ENCODE measurements at places on chromosomes 7 and 10.

DNA sequence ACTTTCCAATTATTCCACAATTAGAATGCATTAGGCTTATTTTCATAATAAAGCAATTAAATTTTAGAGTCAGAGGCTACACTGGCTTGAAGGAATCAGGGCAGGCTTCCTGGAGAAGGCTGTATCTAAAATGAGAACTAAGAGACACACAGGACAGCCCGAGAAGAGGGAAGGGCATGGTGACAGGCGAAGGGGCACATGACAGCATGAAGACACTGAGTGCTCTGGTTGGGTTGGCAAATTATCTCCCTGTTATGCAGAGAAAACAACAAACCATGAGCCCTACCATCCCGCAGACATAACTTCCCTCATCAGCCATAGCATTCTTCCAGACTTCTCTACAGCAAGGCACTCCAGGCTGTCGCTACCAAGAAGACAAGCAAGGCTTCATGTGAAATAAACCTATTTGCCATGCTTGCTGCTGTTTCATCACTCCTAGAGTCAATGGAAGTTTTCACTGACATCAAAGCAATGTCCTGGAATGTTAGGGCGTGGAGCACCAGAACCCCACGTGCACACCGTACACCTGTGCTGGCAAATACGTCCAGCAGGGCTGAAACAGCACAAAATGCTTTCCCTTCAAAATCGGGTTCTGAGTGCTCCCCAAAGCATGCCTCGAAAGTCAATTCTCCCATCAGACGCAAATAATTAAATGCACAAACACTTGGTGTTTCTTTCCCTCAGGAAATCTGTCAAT lies 21.3 kb downstream of the VOPP1 start:
- no peak for DNase-seq

DNA sequence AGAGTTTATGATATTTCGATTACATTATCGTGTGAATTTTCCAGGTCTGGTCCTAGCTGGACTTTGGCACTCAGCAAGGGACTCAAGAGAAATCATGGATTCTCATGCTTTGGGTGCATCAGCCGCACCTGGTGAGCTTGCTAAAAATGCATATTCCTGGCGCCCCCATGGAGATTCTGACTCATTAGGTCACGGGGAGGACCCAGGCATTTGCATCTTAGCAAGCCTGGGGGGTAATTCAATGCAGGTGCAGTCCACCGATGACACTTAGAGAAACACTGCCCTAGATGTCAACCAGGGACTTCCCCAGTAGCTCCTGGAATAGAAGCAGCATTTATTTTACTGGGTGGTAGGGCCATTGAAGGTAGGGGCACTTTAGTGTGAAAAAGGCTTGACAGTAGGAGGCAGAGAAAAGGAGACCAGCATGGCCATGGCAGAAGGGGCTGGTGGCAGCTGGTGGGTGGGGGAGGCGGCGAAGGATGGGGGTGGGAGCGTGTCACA lies 29.9 kb upstream of the PDCD4 start:
- no peak for DNase-seq

- no peak for DNase-seq
These were observed 164.9 kb downstream of the DGKI start for GRCh38 chr7:137681657-137682562.

GRCh38 chr10:76675951-76676587 lies 961.5 kb downstream of the KCNMA1 start:
- DNase-seq, result no peak

DNA sequence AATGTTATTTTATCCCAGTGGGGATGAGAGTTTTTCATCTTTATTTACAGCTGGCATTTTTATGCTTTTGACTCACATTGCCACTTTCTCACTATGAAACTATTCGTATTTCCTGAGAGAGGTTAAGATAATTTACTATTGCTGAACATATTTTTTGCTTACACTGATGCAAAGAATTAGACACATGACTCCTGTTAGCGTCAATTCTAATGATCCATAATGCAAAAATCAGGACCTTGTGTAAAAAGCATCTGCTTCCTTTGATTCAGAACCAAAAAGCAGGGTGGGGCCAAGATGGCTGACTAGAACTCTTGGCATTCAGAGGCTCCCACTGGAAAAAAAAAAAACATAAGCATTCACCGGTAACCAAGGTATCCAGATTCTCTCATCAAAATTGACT lies 464.8 kb downstream of the SEMA3D start:
- no peak for DNase-seq

DNA sequence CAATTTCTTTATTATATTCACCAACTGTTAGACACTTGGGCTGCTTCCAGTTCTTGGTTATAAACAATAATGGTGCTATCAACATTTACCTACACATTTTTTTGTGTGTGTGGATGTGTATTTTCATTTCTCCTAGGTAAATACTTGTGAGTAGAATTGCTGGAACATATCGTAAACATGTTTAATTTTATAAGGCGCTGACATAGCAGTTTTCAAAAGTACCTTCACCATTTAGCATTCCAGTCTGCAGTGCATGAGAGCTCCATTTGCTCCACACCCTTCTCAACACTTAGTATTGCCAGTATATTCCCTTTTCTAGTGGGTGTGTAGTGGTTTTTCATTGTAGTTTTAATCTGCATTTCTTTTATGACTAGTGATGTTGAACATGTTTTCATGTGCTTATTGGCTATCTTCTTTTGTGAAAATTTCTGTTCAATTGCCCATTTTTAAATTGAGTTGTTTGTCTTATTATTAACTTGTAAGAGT lies 59.6 kb upstream of the FAM204A start:
- DNase-seq, result no peak

- DNase-seq, result no peak
These were observed 39.5 kb downstream of the ACSM6 start for GRCh38 chr10:95233377-95234034.

Measured in T follicular helper cell (primary cell).